GM12878 (cell line): ENCODE measurements at places on chromosomes 5 and 9.

GRCh38 chr9:106718936-106719335 is 144.0 kb upstream of the ZNF462 start:
- no peak for DNase-seq

GRCh38 chr5:57316798-57317327 is 143.0 kb downstream of the GPBP1 start:
- no peak for DNase-seq

GRCh38 chr9:5110867-5111681 is 74.4 kb downstream of the INSL6 start:
- no peak for DNase-seq

DNA sequence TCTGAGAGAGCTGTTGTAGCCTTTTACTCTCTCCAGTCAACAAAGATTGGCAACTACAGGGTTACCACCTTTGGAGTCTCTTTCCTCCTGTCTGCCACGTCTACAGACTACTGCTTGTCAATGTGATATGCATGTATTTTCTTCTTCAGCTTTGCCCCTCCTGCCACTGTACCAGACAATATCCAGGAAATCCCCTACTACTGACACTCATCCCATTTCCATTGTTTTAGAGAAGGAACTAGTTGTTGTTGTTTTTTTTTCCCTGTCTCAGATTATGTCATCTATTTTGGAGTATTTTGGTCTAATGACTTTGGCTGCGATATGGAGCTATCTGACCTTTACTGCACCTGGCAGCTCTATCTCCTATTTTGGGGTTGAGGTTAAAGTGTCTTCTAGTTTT is 50.1 kb upstream of the MACIR start:
- DNase-seq = no peak

DNA sequence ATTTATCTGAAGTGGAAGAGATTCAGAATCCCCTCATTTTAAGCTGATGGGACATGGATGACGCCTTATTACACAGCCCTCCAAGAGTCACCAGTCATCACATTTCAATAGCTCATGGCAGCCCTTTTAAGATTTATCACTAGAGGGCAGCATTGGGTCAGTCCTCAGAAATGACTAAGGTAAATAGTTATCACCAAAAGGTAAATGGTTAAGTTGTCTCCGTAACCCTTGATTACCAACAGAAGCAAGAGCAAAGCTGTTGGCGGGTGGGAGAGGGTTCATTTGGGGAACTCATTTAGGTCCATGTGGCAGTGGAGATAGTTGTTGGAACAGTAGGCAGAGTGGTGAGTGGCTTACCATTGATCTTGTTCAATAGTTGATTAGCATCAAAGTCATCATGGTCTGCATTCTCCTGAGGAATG is 12.0 kb upstream of the C9 start:
- DNase-seq = no peak

GRCh38 chr9:132546148-132547051 is 36.0 kb upstream of the BARHL1 start:
- DNase-seq = no peak

GRCh38 chr5:39186722-39187539 is 32.4 kb downstream of the FYB1 start:
- no peak for DNase-seq

DNA sequence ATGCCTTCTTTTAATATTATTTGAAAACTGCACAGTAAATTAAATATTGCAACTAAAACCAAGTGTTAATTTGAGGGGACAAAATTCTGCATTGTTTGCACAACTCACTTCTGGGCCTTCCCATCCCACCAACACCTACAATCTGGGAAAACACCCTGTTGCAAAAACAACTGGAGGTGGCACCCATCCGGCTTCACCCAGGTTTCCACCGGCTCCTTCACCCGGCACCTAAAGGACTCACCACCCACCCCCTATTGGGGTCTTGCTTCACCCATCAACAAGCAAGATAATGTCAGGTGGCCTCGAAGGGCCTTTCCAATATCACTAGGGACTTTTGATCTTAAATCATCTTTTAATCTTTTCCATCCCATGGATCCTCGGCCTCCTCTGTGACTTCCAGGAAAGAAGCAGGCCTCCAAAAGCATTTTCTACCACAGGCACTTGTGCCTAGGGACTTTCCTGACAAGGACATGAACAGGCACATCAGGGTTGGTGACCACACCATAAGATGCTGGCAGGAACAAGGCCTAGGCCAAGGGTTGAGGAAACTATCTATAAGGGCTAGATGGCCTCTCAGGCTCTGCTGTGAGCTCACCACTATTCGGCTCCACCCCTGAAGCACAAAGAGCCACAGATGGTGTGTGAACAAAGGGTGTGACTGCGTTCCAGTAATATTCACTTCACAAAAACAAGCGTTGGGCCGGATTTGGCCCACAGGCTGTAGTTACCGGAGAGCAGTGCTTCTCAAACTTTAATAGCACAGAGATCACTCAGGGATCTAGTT is 205.1 kb downstream of the AUH start:
- no peak for DNase-seq

DNA sequence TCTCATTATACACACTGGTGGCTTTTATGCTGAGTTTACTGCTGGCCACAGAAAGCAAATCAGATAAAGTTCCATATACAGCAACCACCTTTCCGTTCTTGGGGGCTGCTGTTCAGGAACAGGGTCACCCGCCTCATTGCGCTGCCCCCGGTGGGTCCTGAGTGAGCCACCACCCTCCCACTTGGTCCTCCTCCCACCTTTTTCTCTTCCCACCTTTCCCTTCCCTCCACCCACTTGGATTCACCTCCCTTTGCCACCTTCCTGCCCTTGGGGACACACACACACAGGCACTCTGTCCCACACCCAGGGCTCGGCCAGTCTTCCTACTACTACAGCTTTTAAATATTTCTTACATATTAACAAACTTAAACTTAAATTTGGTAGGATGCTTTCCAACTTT is 127.6 kb downstream of the WDR70 start:
- no peak for DNase-seq

GRCh38 chr5:14556015-14556414 is 25.6 kb upstream of the OTULINL start:
- no peak for DNase-seq

GRCh38 chr5:144950996-144951395 is 780.3 kb downstream of the KCTD16 start:
- DNase-seq = no peak

- DNase-seq = no peak
Observed at GRCh38 chr5:106116682-106117081, 1554.1 kb downstream of the EFNA5 start.

DNA sequence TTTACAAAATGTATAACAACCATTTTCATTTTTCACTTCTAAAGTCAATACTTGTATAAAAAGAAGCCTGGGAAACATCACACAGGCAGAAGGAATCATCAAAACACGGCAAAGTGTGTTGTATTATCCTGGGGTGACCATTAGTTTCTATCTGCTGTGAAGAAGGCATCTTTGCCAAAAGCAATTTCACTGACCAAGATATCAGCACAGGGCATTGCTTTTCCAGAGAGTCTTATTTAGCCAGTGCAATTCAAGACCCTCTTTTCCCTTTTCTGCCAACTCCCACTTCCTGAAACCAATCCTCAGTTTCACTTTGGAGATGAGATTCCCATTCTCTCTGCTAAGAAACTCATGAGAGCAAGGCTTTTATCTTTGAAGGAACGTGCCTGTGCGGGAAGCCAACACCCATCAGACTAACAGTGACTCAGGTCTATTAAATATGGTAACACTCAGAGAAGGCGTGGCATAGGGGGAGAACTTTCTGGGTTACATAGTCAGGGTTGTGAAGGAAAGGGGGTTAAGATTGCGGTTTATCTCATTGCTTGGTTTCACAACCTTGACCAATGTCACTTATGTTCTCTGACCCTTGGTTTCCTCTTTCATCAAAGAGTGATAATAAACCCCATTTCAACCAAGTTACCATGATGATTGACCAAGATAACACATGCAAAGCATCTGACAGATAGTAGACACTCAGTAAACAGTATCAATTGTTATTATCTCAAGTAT is 666.9 kb upstream of the KLF4 start:
- DNase-seq = no peak

GRCh38 chr5:89441965-89442364 is 559.0 kb upstream of the MEF2C start:
- DNase-seq = no peak

- no peak for DNase-seq
Observed at GRCh38 chr5:40198736-40199135, 481.0 kb upstream of the PTGER4 start.

DNA sequence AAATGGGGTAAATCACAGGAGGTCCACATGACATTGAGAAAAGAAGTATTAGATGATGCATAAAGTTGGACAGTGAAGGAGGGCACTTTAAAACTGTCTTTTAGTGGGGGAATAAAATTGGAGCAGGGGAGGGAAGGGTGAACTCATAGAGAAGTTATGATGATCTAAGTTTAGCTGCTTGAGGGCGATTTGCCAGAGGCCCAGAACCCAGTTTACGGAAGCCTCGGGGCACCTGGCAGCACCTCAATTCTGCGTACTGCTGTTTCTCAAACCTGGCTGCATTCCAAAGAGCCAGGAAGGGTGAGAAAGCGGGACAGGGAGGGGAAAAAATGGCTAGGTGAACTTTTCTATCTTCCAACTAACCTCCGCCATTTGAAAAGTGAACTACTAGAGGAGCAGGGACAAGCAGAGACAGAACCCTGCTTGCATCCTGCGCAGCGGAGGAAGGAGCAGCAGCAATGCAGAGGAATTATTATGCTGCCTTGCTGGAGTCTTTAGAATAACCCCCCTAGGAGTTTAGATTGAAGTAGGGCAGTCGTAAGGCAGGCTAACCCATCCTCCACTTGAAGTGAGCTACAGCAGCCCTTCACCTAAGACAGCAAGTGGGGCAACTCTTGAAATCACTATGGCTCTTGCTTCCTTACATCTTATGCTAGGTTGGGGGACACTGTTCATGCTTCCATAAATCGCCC is 316.8 kb downstream of the BRINP1 start:
- DNase-seq = no peak

DNA sequence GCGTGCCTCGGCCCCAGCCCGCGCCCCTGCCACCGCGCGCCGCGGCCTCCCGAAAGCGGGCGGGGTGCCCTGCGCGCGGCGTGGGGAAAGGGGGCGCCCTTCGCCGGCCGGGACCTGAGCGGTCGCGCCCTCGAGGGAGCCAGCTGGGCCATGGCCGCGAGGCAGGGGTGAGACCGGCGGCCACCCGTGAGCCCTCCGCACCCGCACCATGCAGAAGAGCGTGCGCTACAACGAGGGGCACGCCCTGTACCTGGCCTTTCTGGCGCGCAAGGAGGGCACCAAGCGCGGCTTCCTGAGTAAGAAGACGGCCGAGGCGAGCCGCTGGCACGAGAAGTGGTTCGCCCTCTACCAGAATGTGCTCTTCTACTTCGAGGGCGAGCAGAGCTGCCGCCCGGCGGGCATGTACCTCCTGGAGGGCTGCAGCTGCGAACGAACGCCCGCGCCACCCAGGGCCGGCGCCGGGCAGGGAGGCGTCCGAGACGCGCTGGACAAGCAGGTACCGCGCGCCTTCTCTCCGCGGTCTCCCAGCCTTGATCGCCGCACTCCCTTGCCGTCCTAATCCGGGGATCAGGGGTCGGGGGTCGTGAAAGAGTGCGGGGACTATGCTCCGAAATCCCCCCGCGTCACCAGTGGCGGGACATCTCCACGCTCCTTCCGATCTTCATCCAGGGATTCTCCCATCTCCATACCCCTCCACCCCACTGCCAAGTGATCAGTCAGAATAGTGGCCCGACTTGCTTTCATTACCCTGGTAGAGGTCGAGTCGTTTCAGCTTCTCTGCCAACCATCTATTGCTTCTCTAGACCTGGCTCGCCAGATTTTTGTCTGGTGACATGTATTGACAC is 590 bp downstream of the RASGRF2 start:
- DNase-seq = no peak

GRCh38 chr5:167378894-167379723 is 912.3 kb upstream of the WWC1 start:
- DNase-seq = no peak

GRCh38 chr9:33498387-33498786 is 24.7 kb upstream of the NOL6 start:
- no peak for DNase-seq

- DNase-seq = peak; percentile 46
Observed at GRCh38 chr5:134436523-134437339, 25.1 kb upstream of the CDKN2AIPNL start.

DNA sequence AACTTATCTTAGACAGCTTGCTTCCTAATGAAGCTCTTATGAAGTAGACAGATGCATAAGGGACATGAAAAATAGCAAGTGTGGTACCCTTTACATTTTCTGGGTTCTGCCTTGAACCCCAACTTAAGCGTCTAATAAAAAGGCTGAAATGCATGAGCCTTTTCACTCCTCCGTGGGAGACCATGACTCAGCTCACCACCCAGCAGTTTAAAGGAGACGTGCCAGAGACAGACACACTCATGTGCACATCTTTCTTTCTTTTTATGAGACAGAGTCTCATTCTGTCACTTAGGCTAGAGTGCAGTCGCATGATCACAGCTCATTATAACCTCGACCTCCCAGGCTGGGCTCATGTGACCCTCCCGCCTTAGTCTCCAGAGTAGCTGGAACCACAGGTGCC is 22.3 kb downstream of the CTXN3 start:
- no peak for DNase-seq

DNA sequence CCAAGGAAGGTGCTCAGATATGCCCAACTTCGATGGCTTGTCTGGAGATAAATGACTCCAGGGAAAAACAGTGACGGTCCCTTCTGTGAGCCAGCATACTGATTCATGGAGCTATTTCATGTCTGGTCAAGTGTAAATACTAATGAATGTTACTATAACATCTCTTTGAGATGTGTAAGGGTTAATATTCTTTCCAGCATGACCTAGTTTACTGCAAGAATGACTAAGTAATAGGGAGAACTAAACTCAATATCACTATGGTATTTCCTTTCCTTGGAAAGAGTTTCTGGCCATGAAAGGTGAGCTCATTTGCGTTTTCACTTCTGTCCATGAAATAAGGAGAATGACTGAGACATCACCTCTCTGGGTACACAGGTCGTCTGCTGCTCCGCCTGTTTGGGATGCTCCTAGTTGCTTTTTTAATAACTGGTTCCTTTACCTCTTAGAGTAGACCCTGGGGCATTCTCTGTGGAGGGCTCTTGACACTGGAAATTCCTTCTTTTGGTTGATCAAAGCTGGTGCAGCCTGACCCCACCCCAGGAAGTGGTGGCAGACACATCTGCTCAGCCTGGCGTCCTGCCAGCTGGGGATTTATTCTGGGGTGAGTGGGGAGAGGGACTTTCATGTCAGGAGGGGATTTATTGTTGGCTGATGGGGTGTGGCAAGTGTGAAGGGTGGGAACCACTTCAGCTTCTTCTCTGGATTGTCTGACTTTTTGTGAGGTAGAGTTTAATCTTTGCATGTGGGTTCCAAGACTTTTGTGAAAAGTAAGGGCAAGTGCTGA is 250.0 kb upstream of the MPDZ start:
- DNase-seq = no peak

GRCh38 chr5:152329207-152329606 is 75.9 kb downstream of the NMUR2 start:
- no peak for DNase-seq
